ENCODE measurements at places on chromosomes 12 and 14. TPM values are rescaled to one million over a fixed set of nuclear protein-coding genes. Genes with fewer than 3 reads are reported as not detected.

GRCh38 chr14:24312736-24313507 is 1.6 kb downstream of the LTB4R start:
- no peak for DNase-seq

- peak; percentile 79 for DNase-seq
Observed at GRCh38 chr12:7935590-7936581, at the start of gene SLC2A3. SLC2A3 (minus strand) TSS chr12:7936187; CDS start chr12:7936034, 153 bp downstream.

DNA sequence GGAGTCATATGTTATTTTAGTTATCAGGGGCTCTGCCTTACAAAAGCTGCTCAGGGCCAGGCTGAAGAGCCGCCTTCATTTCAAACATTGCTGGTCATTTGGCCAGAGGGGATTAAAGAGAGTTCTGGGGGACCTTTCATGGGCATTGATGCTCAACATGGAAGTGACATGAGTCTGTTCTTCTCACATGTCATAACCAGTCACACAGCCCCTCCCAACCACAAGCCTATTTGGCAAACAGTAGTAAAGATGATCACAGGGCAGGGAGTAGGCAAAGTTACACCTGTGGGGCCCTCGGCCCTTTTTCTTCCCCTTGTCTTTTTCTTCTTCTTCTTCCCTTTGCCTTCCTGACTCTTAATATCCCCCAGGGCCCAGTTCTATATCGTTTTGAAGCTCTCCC is 33.3 kb downstream of the CFAP54 start:
- no peak for DNase-seq

GRCh38 chr12:51403681-51404136 is 12.5 kb upstream of the GALNT6 start:
- no peak for DNase-seq

- DNase-seq: no peak
Observed at GRCh38 chr12:32400114-32400672, 835 bp downstream of the FGD4 start.

GRCh38 chr12:131444220-131445164 is 266.4 kb upstream of the SFSWAP start:
- no peak for DNase-seq

- DNase-seq: no peak
Observed at GRCh38 chr12:107329569-107330324, 236.4 kb upstream of the CRY1 start.

MIP gene
- not detected for polyA plus RNA-seq

DNA sequence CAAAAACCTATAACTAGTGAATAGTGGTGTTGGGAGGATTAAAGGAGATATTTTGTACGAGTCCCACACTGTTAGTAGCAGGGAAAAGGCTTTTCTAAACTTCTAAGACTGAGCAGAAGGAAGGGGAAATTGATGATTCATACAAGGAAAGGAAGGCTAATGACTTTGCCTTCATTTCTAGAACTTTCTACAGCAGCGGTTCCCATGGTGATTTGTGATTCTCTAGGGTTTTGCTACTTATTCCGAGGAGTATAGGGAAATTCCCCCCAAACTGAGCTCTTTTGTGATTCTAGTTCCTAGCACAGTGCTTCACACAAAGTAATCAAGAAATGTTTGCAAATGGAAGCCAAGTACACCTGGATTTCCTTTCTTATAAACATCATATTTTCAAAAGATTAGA is 23.8 kb upstream of the PWP1 start:
- DNase-seq: no peak

HOXC6 gene
- 1.2 TPM for polyA plus RNA-seq

GRCh38 chr12:88538250-88538649 is 42.0 kb downstream of the KITLG start:
- DNase-seq: no peak

GRCh38 chr14:100677554-100678468 is 48.9 kb upstream of the DLK1 start:
- DNase-seq: peak; percentile 79

GRCh38 chr14:68941820-68942219 is 37.3 kb downstream of the ACTN1 start:
- no peak for DNase-seq

BDKRB1 gene
- 0.42 TPM for polyA plus RNA-seq

MORN3 gene
- polyA plus RNA-seq: 0.70 TPM
